ENCODE measurements at places on chromosomes 6 and 20.

DNA sequence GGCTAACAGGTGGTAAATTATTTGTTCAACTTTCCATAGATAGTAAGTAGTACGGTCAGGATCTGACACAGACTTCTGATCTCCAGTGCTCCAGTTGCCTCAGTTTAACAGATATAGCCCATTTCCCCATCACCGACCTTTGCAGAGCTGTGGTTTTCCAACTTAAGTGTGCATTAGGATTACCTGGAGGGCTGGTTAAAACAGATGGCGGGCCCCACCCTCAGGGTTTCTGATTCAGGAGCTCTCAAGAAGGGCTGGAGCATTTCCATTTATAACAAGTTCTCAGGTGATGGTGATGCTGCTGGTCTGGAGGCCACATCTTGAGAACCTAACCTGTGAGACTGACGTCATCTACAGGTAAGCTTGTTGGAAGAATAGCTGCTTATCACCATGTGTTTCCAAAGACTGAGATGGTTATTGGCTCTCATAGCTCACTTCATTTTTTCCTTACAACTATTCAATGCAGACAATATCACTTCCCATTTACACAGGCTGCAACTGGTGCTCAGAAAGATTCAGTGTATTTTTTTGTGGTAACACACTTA, 360.1 kb upstream of the CHD6 start:
- no peak for DNase-seq

DNA sequence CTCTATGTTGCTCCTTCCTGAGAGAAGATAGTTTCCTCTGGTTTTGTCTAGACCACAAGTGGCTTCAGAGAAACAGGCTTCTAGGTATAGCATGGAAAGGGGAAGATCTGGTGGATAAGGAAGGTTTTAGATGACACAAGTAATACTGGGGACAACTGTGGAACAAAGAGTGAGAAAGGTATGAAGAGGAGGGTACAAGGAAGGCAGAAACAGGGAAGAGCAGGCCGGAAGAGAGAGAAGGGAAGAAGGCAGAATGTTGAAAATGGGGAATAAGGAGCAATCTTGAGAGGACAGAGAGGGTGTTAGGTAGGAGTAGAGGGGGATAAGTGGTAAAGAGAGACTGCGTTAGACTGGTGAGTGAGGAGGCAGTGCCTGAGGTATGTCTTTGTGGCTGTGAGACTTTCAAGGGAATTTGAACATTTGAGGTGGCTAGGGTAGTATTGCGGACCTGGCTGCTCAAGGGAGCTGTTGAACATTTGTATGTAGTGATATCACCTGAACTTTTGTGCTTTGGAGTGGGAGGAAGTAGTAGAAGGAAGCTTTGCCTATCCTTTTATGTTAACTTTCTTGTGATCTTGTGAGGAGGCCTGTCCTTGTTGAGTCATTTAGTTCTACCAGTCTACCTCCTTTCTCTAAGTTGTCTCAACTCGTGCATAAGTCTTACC, 69.5 kb downstream of the FOXO3 start:
- no peak for DNase-seq

DNA sequence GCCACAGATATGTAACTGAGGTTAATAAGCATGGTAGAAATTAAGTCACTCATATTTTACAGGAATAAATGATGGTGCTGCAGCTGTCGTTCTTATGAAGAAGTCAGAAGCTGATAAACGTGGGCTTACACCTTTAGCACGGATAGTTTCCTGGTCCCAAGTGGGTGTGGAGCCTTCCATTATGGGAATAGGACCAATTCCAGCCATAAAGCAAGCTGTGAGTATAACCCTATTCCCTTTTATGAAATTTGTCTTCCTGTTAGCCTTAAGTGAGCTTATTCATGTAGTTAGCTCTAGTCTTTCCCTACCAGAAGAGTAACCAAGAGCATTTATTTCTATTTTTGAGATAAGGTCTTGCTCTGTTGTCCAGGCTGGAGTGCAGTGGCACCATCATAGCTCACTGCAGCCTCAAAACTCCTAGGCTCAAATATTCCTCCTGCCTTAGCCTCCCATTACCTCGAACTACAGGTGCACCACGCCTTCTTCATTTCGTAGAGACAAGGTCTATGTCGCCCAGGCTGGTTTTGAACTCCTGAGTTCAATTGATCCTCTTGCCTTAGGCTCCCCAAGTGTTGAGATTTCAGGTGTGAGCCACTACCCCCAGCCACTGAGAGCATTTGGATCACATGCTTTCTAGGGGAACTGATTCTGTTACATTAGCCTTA, 12.0 kb downstream of the TCP1 start:
- DNase-seq, result no peak

DNA sequence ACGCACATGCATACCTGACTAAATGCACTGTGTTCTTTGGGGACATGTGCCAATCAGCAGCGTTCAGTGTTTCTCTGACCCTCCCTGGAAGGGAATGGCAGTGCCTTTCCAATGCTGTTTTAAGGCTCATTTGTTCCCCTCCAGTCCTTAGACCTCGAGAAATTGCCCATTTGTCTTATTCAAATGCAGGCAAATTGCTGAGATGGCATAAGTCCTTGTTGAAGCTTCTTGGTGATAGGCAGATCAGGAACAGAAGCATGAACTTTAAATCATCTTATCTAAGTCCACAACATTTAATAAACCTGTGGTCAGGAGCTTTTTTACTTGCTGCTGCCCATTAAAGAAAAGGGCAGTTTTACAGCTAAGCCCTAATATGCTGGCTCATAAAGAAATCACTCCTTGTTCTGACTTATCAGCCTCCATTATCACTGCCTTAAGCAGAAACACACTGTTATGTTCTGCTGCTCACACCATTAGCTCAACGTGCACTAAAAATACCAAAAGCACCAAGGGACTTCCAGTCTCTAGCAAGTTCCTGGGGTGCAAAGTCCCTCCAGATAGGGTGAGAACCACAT, 112.9 kb upstream of the LRFN2 start:
- no peak for DNase-seq

DNA sequence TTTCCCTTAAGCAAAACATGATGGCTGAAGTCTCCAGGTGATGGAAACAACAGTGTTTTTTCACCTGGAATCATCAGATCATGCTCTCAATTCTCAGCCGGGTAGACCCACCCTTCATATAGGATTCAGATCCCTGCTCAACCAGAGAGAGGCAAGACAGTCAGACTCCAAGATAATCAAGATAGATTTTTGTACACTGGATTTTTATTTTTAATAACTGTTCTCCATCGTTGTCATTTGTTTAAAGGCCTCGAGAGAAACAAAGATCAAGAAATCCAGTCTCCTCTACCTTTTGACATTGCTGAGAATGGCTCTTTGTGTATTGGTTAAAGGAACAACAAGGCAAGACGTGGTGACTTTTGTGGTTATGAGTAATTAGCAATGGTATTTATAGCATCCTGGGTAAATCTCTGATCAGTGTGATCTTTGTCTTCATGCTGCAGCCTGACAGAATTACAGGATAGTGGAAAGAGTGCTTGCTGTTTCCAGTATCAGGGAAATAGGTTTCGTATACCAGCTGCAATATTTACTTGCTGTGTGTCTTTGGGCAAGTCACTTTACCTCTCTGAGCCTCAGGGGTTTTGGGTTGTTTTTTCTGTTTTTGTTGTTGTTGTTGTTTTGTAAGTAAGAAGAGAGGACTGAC, 29.9 kb downstream of the ID4 start:
- no peak for DNase-seq

DNA sequence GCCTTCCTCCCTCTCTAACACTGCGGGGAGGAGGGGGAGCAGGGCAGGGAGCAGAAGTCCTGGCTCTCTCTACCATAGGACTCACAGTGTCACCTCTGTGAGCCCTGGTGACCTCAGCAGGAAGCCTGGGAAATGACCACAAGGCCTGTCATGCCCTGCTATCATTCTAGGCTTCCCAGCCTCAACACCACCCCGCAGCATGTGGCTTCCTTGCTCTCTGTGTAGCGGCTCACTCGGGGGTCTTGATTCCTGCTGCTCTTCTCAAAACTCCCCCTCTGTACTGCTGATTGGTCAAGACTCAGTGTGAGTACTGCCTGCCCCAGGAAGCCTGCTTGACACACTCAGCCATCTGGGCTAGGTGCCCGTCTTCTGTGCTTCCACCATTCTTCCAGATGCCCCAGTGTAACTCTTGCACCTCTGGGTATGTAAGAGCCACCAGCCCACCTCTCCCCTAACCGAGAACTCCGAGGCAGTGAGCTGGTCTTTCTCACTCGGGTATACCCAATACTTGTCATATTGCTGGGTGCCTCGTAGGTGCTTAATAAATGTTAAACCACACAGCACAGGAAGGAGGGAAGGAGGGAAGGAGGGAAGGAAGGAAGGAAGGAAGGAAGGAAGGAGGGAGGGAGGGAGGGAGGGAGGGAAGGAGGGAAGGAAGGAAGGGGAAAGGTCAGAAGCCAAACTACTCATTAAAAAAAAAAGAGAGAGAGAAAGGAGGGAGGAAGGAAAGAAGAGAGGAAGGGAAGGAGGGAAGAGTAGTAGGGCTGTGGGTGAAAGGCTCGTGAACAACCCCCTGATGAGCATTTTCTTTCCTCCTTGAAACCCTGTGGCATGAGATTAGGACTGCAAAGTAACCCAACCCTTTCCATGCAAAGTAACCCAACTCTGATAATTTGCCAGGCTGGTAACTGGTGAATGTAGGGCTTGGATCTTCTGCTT, 5.0 kb downstream of the MDFI start:
- no peak for DNase-seq

DNA sequence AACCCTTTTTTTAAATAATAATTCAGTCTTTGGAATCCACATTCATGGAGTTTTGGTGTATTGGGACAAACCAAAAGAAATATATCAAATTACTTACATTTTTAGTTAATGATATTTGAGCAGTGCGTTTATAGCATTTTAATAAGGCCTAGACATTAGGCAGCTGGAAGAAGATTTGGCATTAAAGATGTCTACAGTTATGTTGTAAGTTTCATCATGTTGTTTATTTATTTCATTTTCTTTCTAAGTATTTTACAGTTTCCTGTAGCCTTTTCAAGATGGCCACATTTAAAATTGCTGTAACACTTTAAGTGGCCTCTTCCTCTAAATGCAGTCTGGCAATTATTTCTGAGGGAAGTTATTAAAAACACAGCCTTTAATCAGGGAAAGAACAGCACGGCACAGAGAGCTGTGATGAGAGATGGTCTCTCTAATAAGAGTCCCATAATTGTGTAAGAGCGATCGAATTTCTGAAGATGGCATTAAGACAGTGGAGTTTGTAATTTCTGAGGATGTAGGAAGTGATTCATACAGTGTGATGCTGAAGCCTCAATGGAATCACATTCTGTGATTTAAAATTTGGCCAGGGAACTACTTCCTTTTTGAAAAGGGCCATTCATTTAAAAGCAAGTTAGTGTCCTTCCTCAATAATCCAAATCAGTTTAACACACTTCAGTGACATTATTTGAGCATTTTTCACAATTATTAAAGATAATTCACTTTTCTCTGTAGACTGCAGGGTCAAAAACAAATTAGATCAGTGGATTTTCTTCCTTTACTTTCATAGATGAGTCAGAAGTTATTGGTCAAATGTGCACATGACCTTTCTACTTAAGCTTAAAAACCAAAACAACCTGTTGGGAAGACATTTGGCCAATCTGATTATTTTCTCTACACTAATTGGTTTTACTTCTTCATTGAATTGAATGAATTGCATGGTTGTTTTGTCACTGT, 52.4 kb upstream of the EDN3 start:
- DNase-seq, result no peak

- DNase-seq, result no peak
These were observed 564.3 kb upstream of the MARCKS start for GRCh38 chr6:113292646-113293422.

- DNase-seq, result no peak
These were observed 70.1 kb downstream of the RNF144B start for GRCh38 chr6:18457065-18457737.

DNA sequence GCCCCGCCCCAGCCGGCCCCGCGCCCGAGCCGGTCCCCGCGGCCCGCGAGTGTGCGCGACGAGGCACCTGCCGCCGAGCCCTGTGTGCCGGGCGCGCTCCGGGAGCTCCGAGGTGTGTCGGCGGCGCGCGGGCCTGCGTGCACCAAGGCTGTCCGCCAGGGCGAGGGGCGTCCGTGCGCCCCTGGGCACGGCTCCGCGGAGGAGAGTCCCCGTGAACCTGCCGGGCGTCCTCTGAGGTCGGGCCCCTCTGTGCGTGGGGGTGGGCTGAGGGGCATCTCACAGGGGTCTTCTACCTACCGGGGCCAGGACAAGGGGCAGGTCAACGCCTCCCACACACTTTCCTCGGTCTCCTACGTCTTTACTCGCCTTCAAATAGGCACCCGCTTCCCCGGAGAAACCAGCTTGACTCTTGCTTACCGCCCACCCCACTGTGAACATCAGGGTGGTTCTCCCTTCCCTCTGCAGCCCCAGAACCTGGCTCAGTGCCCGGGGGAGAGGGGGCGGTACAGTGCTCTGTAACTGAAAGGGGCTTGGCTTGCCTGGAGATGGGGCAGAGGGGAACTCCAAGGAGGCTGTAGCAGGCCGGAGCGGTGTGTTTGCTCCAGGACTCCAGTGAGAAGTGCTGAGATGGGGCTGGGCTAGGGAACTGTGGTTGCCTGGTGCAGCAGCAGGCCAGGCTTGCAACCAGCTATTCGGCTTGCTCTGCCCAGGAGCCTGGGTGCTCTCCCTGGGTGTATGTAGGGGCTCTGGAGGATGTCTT, at the start of gene SAMD10:
SAMD10 (minus strand) TSS at position 86 of the 760 bp plus-strand sequence. CDS start 175 bp downstream, outside the sequence.
- DNase-seq, result no peak

- DNase-seq, result no peak
These were observed 382.5 kb downstream of the PRKN start for GRCh38 chr6:162345051-162345511.

DNA sequence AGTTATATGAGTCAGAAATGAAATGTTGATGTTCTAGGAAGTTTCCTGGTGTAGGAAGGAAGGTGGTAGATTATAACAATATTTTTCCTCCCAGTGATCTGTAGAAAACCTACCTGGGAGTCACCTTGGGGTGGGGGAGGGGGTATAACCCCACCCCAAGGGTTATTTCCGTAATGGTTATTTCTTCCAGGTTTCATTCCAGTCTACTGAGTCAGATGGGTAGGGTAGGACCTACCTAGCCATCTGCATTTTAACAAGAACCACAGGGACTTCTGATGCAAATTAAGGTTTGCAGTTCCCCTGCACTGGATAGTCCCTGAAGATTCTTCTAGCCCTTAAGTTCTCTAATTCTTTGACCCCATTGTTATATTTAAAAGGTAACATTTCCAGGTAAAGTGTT, 88.9 kb downstream of the ARMC2 start:
- DNase-seq, result no peak
